ENCODE measurements at places on chromosomes 7 and 10. TPM values are rescaled to one million over a fixed set of nuclear protein-coding genes. Genes with fewer than 3 reads are reported as not detected.

DNA sequence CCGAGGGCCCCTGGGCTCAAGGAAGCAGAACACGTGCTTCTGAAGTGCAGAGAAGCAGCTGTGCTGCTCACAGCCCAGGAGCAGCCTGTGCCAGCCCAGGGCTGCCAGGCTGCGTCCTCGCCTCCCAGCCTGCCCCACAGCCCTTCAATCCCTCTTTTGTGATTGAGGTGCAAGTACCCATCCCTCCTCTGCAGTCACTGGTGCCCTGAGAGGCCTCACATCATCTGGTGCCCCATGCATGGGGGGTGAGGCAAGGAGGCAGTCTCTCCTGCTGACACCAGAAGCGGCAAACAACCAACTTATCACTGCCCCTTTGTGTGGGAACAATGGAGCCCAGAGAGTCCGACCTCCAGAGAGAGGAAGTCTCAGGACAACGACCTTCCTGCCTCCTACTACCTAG is 49.8 kb upstream of the FGFR2 start:
- no peak for DNase-seq

DNA sequence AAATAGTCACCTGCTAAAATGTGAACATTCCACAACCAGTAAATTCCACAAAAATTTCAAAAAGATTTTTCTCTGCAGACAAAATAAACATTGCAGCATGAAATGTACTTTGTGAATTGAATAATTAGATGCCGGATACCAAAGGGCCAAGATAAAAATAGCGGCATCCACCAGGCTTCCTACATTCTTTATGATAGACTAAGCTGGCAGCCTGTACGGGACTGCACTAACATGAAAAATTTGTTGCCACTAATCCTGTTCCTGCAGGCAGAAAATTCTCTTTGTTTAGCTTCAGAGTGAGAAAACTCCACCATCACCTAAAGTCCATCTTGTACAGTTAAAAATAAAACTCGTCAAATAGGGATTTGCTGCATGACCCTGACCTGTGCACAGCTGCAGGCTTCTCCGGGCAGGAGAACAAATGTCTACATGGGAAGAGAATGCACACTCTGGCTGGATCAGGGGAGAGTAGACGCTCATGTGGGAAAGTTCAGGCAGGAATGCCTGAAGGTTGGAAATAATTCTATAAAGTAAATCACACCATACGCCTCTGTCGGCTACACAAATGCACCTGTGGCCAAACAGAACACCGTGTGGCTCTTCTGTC is 15.6 kb upstream of the ADO start:
- peak; percentile 63 for DNase-seq

- peak; percentile 33 for DNase-seq
Observed at GRCh38 chr7:92731335-92732063, 104.9 kb downstream of the CDK6 start.

GRCh38 chr7:155355176-155355575 is 57.5 kb downstream of the INSIG1 start:
- DNase-seq, result no peak

DNA sequence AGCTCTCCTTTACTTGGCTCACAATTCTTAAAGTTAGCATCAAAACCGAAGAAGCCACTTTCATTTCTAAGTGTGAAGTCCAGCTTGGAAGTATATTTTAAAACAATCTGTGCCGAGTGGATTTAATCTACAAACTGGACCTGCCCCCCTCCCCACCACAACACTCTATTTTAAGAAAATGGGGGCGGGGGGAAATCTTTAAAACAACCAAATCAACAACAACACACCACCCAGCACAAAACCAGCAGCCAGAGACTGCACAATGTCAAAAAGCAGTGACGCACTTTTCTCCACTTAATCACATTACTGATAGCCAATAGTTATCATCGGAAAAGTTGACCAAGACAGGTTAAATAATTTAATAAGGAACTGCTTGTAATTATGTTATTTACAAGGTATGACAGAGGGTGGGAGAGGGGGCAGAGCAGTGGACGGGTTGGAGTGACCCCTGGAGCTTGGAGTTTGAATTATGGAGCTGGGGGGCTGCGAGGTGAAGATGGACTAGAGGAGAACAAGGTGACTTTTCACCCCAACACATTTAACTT is 2.8 kb downstream of the EBF3 start:
- DNase-seq, result no peak

- no peak for DNase-seq
Observed at GRCh38 chr10:66564287-66564686, 361.5 kb upstream of the LRRTM3 start.

DNA sequence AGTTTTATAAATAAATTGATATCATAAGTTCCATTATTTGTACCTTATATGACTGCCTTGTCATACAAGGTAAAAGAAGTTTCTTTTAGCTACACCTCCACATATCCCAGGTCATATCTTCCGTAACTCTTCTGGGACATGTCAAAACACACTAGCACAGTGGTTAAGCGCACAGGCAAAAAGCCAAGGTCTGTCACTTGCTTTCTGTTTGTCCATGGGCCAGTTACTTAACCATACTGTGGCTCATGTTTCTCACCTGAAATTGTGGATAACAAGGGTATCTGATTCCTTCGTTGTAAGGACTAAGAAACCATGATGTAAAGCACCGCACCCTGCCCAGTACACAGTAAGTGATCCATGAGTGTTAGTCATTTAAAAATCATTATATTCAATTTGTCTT is 56.2 kb downstream of the SEMA3D start:
- DNase-seq, result no peak

GRCh38 chr7:89914711-89915110 is 239.6 kb upstream of the STEAP1 start:
- no peak for DNase-seq

- no peak for DNase-seq
Observed at GRCh38 chr10:79380946-79381721, 33.9 kb downstream of the PPIF start.

DPP6 gene
- not detected for total RNA-seq

Data from HFFc6 (cell line).